Posterior vena cava (tissue), 2 donors: ENCODE measurements at places on chromosomes 13 and 19. TPM values are rescaled to one million over a fixed set of nuclear protein-coding genes. Genes with fewer than 3 reads are reported as not detected.

DNA sequence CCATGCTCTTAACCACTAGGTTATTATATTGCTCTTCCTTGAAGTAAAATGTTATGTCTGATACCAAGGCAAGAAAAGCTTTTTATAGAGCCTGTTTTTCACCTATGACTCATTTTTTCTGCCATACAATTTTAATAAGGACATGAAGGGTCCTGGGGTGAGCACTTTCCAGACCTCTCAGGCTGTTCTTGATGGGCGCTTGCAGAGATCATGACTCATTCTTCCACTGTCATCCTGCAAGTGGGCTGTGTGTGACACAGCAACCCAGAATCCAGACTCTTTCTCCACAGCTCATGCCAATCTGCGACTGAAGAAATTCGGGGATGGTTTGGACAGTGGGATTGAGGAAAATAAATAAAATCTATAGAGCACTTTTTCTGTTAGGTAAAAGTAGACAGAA lies 506.7 kb upstream of the NBEA start:
- no peak for DNase-seq

DNA sequence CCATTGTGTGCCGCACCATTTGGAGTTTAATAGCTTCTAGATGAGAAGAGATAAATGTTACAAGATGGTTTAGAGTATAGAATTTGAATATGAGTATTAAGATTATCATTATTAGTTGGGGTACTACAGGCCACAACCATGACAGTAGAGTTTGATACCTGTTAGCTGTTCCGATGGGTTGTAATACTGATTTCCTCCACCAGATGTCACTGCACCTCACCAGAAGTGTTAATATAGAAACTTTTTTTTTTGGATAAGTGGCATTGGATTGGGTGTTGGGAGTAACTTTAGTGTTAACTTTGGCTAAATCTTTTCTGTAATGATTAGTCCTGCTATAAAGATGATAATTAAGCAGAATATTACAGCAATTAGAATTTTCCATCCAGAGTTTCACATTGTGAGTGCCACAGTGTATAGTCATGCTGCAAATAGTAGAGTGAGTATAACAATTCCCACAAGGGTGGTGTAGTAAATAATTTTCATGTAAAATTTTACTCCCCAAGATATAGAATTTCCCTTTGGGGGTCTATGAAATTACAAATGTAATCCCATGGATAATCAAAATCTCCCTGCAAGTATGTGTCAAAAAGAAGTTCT lies 56.3 kb downstream of the PSG3 start:
- no peak for DNase-seq

- DNase-seq, result no peak
Measured at GRCh38 chr13:72820156-72820897, 38.4 kb downstream of the PIBF1 start.

DNA sequence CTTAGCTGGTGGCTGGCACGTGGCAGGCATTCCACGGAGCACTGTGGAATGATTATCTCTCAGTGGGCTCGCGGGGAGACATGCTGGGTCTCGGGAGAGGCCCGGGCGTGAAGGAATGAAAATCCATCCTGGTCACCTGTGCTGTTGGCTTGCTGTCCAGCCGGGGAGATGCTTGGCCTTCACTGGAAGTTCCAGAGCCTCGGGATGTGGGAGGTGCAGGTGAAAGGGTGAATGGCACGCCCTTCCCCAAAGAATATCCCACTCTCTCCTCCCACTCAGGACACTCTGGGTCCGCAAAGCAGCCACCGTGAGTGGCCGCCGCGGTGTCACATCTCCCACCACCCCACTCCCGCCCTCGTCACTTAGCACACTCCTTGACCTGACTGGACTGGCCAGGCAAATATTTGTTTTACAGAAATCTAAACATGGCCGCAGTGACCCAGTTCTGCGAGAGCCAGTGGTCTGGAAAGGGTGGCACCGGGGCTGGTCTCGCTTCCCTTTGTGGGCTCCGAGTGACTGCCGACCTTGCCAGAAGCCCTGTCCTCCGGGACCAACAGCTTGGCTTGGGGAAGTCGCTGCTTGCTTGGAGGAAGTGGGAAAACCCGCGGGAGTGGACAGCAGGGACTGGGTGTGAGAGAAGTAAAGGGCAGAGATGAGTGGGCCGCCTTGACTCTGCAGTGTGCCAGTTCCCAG lies 8.0 kb downstream of the DPP9 start:
- no peak for DNase-seq

GRCh38 chr19:1169411-1169791 lies 4.7 kb downstream of the SBNO2 start:
- no peak for DNase-seq

DNA sequence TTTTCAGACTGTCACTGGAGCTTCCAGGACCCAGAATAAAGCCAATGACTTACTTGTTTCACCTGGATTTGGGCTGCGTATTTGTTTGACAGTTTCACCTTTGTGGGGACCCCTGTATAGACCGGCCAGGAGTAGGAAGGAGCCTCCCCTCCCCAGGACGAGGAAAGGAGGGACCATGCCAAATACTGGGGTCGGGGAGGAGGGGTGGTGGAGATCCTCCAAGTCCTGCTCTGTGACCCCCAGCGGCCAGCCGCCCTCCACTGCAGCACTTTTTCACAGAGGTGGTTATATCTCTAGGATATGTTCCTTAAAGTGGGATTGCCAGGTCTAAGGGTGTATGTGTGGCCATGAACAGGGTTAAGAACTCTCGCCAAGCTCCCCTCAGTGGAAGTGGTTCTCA lies 25.7 kb upstream of the ZNF492 start:
- DNase-seq, result peak; percentile 55

DNA sequence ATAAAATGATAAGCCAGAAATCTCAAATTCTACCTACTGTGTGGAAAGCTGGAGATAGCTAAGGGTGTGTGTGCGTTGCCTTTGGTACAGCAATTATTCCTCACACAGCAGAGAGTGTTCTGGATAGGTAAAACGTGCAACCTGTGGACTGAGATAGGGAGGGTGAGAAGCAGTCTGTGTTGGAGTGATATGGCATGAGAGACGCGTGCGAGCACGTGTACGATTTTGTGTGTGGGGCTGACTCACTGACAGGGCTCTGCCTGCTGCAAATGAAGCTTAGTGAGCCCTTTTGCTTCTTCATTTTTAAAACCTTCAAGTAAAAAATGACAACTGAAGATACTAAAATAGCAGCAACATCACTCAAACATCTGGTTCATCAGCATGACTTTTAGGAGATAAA lies 35.7 kb upstream of the SLC10A2 start:
- DNase-seq, result no peak

DNA sequence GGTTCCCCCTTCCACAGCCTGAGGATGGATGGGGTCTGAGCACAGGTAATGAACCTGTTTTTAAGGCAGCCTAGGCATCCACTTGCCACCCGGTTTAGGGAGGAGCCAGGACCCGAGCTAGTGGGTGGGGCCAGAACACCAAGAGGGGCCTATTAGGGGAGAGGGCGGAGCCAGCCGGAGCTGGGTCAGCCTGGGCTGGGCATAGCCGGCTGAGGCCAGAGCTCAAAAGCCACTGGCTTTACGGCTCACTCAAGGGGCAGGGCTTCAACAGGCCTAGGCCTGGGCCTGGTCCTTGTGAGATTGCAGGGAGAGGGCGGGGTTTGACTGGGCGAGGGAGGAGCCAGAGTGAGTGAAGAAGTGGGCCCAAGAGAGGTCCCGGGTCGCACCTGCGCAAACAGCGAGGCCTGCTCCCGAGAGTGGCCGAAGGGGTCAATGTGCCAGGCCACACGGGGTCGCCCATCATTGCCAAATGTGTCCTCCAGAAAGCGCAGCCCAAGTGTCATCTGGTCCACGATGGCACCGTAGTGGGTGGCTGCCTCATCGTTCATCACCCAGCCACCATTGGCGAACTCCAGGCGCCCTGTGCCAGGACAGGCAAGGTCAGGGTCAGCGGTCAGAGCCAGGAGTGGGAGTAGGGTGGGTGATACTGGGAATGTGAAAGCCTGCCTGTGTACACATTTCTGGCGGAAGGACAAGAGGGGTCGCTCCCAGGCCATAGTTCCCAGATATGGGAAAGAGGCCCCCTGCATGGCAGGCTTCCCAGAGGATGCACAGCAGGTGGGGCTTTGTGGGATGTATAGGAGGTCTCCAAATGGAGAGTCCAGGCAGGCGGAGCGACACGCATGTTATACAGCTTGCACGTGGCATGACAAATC lies 1.9 kb downstream of the MAN2B1 start:
- DNase-seq, result no peak

GRCh38 chr19:34428549-34429285 lies 536 bp downstream of the UBA2 start:
- peak; percentile 84 for DNase-seq

DNA sequence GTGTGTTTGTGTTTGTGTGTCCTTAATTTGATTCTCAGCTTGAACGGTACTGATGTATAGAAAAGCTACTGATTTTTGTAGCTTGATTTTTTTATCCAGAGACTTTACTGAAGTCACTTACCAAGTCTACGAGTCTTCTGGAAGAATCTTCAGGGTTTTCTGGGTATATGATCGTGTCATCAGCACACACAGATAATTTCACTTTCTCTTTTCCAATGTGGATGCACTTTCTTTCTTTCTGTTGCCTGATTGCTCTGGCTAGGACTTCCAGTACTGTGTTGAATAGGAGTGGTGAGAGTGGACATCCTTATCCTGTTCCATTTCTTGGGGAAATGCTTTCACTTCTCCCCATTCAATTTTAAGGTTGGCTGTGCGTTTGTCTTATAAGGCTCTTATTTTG lies 7.9 kb upstream of the LILRB1 start:
- DNase-seq, result no peak

GRCh38 chr13:42875475-42876269 lies 94.3 kb downstream of the FAM216B start:
- no peak for DNase-seq

DNA sequence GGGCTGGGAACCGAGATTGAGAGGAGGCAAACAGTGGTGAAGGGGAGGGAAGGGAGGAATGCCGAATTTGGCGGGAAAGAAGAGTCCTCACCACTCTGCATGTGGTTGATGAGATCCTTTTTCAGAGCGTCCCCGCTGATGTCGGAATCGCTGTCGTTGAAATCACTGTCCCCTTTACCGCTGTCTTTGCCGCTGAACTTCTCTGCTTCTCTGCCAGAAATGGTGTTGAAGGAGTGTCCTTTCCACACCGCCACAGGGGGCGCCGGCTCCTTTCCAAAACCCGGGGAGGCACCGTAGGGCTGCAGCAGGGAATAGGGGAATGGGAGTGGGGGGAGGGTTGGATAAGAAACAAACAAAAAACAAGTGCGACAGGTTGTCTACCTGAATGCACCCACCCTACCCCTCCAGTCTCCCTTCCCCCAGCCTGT lies 3.1 kb downstream of the PCDH8 start:
- DNase-seq, result no peak

DNA sequence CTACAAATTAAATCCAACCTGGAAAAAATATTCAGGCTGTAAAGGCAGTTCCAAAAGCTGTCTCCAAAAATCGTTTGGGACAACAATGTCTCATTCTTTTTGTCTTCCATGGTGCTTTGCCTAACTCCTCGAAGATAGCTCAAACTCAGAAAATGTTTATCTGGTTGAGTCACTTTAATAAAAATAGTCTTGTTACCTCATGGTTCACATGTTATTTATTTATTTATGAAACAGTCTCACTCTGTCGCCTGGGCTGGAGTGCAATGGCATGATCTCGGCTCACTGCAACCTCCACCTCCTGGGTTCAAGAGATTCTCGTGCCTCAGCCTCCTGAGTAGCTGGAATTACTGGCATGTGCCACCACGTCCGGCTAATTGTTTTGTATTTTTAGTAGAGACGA lies 4.9 kb upstream of the BRD4 start:
- DNase-seq, result no peak

GRCh38 chr19:14476673-14477401 lies 1.7 kb upstream of the PTGER1 start:
- DNase-seq, result no peak

- DNase-seq, result no peak
Measured at GRCh38 chr19:16739546-16739945, 19.9 kb downstream of the NWD1 start.

- DNase-seq, result no peak
Measured at GRCh38 chr19:46809534-46810272, 21.3 kb upstream of the SLC1A5 start.

DNA sequence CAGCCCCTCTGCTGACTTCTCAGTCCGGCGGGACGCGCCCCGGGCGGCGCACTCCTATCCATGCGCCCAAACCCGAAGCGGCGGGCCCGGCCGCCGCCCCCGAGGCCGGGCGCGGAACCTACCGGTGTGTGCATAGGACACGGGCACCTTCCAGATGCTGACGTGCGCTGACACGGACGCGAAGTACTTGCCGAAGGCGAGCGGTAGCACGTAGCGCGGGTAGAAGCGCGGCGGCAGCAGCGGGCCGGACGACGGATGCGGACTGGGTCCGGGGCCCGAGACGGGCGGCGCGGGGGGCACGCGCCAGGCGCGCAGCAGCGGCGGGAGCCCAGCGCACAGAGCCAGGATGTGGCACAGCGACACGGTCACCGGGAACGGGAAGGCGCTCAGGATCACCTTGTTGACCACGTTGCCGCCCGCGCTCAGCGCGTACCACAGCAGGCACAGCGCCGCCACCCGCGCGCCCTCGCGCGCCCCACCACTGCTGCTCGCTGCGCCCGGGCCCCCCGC lies 338 bp downstream of the SLC35E1 start:
- no peak for DNase-seq

- DNase-seq, result no peak
Measured at GRCh38 chr13:54185785-54186184, 1157.2 kb downstream of the OLFM4 start.

GRCh38 chr19:15869873-15870272 lies 28.0 kb downstream of the CYP4F2 start:
- no peak for DNase-seq

- DNase-seq, result no peak
Measured at GRCh38 chr19:46361915-46362314, 15.0 kb downstream of the PPP5C start.

DNA sequence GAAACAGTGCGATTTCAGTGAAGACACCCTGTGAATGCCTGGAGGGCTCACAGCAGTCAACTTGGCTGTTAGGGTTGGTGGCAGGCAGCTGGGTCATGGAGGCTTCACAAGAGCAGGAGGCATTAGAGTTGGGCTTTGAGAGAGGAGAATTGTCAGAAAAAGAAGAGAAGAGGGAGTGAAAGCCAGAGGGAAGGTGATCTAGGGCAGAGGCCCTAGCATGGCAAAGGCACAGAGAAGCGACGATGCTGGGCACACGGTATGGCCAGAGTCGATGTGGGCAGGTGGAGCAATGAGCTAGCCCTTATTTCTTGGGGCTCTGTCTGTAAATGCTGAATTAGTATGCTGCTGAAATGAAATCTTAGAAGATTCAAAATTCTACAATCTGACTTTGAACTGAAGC lies 52.6 kb upstream of the OLFM4 start:
- no peak for DNase-seq

The ZNF296 gene
- total RNA-seq, result 0.42 TPM

The ZNF729 gene
- not detected for total RNA-seq

The ZNF829 gene
- total RNA-seq, result 3.4 TPM

The ZSCAN5A gene
- total RNA-seq, result 8.5 TPM

The CYP2F1 gene
- total RNA-seq, result not detected

The CYP2A13 gene
- total RNA-seq, result not detected

The QPCTL gene
- total RNA-seq, result 3.1 TPM

The SPATA13 gene
- 8.8 TPM for total RNA-seq

The SYNE4 gene
- 0.93 TPM for total RNA-seq
